ENCODE measurements at places on chromosomes 11 and 22.

DNA sequence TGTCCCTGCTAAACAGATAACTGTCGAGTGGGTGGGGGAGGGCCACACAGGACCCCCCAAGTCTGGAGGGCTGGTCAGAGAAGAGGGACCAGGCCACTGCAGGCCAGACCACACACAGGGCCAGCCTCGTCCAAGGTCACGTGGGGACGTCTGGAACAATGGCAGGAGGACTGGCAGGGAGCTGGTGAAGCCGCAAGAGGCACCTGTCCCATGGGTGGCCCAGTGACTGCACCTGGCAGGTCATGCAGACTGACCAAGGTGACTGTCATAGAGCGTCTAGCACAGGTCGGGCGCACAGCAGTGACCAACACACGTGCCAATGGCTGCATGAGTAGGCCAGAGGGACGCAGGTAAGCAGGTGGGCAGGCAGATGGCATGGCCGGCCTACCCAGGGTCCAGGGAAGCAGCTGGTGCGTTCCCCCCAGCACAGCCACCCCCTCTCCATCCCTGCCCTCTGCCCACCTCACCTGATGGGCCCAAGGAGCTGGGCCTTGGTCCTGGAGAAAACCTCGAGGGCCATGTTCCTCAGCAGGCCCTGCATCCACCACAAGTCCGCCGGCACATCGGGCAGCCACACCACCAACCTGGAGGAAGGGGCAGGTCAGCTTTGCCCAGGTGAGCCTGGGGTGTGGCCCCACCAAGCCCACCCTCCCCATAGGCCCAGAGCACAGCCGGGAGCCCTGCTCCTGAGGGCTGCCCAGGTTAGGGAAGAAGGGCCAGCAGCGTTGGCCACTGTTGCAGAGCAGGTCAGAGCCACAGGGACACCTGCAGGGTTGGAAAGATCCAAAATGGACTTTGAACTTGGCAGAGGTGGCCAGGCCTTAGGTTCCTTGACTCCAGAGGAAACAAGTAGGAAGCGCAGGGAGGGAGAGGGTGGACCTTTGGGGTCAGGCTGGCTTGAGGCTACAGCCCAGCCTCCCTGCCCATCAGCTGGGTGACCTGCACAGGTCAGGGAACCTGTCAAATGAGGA lies 10.4 kb downstream of the PNPLA5 start:
- no peak for DNase-seq

GRCh38 chr11:64089027-64089360 lies 53.3 kb downstream of the FLRT1 start:
- DNase-seq: no peak

DNA sequence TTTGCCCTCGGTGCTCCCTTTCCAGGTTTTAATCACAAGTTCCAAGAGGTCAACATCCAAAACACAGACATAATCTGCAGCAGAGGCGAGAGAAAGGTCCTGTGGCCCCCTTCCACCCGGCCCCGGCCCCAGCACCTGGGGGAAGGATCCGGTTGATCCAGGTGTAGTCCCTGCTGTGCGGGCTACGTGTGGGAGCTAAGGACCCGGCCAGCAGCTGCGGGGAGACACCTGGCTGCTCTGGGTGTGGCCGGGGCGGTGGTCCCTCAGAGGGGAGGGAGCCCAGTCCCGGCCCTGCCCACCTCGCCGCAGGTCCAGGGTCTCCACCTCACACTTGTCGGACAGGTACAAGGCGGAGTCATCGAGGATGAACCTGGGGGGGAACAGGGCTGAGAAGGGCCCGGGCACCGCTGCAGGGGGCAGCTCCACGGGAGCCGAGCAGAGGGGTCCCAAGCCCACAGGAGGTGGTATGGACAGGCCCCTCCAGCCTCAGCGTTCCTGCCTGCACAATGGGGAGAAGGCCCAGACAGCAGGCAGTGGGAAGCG lies 13.6 kb downstream of the ATG2A start:
- no peak for DNase-seq

GRCh38 chr11:34576331-34576730 lies 44.6 kb upstream of the EHF start:
- no peak for DNase-seq

GRCh38 chr11:64787526-64788320 lies 9.4 kb upstream of the SF1 start:
- DNase-seq: no peak

- no peak for DNase-seq
Measured at GRCh38 chr22:20088263-20088648, 8.2 kb downstream of the DGCR8 start.

DNA sequence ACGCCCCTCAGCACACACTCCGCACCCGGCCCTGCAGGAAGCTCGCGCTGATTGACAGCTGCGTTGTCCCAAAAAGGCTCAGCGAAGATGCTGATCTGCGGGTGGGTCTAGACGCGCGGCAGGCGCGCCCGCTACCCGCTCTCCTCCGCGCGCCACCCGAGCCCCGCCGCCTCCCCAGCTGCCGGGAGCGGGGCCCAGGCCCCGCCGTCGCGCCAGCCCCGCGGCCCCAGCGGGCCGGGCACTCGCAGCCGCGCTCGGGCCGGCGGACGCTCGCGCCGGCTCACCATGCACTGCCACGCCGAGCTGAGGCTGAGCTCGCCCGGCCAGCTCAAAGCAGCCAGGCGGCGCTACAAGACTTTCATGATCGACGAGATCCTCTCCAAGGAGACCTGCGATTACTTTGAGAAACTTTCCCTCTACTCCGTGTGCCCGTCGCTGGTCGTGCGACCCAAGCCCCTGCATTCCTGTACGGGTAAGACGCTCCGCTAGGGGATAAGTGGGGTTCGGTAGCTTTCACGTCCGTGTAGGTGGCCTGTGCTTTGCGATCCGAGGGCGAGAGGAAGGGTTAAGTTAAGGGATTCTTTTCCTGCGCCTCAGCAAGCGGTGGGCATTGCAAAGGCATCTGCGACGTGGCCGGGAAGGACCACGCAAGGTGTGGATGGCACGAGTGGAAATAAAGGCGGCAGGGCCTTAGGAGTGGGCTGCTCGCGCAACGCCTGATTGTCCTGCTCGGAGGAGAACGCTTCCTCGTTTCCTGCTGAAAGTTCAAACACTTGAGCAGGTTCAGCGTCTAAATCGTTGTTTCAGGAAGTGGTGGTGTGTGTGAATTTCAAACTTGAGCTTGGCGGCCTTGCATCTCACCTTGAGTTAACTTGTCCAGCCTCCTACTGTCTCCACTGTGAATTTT lies at the start of gene BARX2:
BARX2 (plus strand) TSS at position 98 of the 907 bp plus-strand sequence; CDS start at position 286, 188 bp downstream.
- DNase-seq: no peak

GRCh38 chr11:34405079-34405858 lies 33.5 kb upstream of the CAT start:
- no peak for DNase-seq

- DNase-seq: no peak
Measured at GRCh38 chr11:114416441-114416961, 16.0 kb downstream of the RBM7 start.

- no peak for DNase-seq
Measured at GRCh38 chr22:27959335-27960090, 40.5 kb upstream of the PITPNB start.

DNA sequence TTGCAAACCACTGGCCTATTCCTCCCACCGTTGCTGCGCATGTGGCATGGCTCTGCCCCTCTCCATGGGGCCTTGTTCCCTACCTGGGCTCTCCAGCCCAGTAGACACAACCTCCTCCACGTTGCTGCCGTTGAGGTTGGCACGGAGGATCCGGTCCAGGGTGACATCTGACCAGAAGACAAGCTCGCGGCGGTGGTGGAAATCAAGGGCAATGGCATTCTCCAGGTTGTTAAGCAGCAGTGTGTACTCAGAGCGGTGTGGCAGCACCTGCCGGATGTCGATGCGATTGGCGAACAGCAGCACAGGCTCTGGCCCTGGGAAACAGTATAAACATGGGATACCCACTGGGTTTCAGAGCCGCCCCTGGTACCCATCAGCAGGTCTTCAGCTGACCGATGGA lies 23.8 kb downstream of the LRP4 start:
- no peak for DNase-seq
